Activated CD4-positive, CD25-positive, alpha-beta regulatory T cell treated with anti-CD3 and anti-CD28 coated beads, Interleukin-2, amount 50 U/mL, for 24 hours (primary cell): ENCODE measurements at places on chromosomes 4 and X.

DNA sequence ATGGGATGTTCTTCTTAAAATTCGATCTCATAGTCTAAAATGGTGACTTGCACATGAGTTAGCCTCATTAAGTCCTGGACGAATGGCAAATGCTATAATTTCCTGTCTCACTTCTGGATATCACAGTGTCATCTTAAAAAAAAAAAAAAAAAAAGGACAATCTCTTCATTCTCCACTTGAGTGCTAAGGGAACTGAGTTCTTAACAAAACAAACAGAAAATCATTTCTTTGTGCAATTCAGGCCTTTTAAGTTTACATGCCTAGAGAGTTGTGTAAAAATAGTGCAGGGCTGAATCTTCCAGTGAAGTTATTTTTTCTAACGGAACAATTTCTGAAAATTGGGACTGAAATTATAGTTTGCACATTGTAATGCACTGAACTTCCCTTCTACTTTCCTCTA is 122.8 kb upstream of the FAT1 start:
- ATAC-seq = no peak

DNA sequence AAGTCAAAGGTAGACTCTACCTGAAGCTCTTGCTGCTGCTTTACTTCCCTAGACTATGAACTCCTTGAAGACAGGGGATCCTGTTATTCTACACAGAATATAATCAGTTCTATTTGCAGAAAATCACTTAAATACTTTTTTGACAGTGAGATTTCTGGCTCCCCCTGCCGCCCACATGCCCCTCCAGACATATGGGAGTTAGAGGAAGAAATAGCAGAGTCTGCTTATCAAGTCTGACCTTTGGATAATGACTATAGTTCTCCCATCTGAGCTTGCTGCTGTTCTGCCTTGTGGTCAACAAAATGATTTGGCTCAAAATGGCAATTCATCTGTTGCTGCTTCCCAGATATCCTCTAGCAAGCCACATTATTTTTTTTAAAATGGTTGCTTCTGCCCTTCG is 101.1 kb downstream of the ENOX2 start:
- ATAC-seq = no peak

DNA sequence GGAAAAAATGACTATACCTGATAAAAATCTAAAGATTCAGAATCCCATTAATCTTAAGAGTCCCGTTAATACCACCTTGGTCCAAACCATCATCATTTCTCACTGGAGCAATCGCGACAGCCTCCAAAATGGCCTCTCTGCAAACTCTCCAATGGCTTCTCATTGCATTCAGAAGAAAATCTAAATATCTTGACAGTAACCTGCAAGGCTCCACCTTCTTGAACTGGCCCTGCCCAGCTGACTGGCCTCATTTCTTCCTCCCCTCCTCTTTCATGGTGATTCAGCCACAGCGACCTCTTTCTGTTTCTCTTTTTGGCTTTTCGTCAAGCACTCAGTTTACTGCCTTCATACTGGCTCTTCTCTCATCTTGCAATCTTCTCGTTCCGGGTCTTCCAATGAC is 56.2 kb upstream of the GPRIN3 start:
- no peak for ATAC-seq

- no peak for ATAC-seq
Observed at GRCh38 chrX:38831949-38832348, 30.7 kb downstream of the MID1IP1 start.

DNA sequence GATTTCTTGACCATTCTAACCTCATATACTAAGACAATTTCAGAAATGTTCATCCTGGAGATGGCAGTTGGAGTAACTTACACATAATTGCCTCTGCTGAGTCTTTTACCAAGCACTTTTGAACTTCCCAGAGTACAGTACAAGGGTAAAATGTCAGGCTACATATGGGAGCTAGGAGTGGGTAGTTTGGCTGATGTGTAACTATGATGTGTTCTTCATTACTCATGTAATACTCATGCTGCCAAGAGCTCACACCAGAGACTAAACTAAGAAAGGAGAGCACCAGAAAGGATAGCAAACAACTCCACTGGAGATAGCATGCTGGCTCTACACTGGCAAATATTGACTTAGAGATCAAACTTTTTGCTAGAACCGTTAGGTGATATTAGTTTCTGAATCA is 194.0 kb downstream of the PDGFRA start:
- no peak for ATAC-seq

DNA sequence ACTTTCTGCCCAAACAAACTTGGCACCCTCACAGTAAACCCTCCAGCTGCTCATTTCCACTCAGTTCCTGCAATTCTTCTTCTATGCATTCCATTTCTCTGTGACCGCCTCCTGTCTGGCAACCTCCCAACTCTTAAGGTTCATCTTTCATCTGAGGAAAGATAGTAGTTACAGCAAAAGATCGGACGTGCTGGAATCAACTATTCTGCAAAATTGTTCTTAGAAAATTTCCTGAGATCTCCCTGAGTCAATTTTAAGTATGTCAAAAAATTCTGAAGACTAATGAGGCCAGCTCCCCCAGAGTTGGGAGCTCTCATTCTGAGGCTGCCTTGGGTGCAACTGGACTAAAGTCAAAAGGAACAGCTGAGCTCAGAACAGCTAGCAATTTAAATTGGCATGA is 1026.0 kb downstream of the ADGRL3 start:
- ATAC-seq = no peak

DNA sequence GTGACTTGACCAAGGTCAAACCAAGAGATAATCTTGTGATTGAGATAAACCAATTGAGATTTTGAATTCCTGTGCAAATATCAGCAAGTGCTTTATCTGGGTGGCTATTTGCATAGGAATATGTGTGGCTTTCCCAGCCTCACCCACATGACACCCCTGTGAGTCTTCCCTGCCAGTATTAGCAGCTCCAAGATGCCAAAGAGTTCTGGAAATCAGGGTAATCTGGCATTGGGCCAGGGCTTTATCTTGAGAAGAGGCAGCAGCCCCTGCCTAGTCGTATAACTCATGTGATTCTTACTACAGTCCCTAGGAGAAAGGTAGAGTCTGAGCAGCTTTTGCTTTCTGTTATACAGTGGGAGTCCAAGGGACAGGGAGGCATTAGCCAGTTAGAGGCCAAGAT is 87.7 kb downstream of the RLIM start:
- ATAC-seq = no peak

- no peak for ATAC-seq
Observed at GRCh38 chr4:138910914-138911336, 104.7 kb upstream of the NOCT start.

GRCh38 chr4:7101692-7102515 is 34.0 kb upstream of the GRPEL1 start:
- ATAC-seq = peak; percentile 44

DNA sequence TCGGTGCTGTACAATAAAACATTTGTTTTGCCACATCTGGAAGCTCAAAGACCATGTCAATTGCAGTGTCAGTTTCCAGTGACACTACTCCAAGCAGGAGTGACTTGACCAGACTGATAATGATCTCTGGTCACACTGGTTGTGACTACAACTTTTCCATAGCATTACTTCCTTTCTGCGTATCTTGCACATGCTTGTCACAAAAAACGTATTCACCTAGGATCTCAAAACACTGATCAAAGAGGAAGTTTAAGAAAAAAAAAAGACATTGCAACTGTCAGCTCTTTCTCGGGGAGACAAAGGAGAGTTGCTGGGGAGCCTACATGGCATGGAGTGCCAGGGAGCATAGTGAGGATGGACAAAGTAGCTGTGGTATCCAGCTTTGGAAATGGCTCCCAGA is 60.6 kb downstream of the OPHN1 start:
- no peak for ATAC-seq

GRCh38 chrX:57447856-57448255 is 144.0 kb upstream of the ZXDB start:
- ATAC-seq = no peak

DNA sequence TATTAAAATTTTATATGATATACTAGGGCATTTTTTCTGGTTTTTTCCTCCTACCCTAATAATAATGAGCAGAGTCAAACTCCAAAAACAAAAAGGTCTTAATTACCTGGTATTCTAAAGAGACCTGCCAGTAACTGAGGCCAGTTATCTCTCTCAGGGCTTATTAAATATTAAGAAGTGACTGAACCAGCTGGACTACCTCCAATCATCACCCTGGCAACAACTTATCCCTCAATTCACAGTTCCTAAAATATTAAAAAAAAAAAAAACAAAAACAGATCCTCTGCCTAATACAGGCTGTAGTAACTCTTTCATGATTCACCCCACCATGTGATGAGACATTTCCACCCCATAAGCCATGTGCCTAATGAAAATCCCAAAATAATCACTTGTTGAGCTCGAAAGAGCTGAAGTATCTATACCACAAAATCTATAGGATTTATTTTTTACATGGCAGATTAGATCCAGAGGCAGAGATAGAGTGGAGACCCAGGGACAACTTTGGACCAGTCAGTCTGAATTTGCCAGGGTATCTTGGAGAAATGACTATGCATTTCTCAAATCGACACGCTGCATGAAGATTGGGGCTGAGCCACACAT is 698.0 kb downstream of the FAT4 start:
- ATAC-seq = no peak

DNA sequence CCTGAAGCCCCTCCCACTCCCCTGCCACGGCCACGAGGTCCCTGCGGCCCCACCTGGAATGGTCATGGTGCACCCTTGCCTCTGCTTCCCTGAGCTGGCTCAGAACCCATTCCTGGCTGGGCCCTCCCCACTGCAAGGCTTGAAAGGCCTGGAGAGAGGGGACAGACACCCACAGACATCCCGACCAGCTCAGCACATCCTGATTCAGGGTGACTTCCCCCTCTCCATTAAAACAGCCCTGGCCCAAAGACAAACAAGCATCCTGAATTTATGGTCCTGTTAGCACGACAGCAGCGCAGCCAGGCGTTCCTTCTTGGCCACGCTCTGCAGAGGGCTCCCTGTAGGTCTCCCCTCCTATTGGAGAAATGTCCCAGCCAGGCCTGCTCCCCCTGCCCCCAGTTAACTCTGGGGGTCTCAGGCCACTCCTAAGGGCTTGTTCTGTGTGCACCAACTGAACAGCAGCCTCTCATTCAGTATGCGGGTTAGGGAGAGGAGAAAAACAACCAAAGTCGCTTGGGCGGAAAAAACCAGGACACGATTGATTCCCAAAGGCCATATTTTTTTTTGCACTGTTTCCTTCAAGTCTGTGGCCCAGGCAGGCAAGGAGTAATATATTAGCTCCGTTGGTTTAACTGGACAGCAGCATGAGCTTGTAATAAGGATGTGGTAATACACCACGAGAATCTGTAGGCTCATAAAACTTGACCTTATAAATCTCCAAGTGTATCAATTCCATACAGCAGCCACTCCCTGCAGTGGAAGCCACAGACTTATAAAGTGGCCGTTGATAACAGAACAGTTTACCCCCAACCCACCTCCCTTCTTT is 106.7 kb upstream of the MSX1 start:
- no peak for ATAC-seq
